ENCODE measurements at places on chromosomes 1 and 21.

- DNase-seq, result no peak
Observed at GRCh38 chr1:228866468-228866867, 131.2 kb downstream of the RHOU start.

- no peak for DNase-seq
Observed at GRCh38 chr1:154706851-154707250, 98.9 kb upstream of the ADAR start.

DNA sequence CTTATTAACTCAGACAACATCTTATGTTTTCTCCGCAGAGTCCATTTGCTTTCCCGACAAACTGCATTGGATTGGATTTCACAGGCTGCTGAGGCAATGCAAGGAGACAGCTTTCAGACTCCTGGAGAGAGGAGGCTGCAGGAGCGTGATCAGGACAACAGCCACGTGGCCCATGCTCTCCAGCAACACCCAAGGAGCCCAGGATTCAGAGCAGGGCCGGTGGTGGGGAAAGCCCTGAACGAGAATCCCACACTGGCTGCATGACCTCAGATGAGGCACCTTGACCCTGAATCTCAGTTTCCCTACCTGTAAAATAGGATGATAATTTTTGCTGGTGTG lies 78.3 kb upstream of the NFASC start:
- no peak for DNase-seq

- no peak for DNase-seq
Observed at GRCh38 chr1:243244432-243244841, 10.6 kb downstream of the CEP170 start.

- no peak for DNase-seq
Observed at GRCh38 chr1:10495952-10496351, 21.2 kb downstream of the PEX14 start.

DNA sequence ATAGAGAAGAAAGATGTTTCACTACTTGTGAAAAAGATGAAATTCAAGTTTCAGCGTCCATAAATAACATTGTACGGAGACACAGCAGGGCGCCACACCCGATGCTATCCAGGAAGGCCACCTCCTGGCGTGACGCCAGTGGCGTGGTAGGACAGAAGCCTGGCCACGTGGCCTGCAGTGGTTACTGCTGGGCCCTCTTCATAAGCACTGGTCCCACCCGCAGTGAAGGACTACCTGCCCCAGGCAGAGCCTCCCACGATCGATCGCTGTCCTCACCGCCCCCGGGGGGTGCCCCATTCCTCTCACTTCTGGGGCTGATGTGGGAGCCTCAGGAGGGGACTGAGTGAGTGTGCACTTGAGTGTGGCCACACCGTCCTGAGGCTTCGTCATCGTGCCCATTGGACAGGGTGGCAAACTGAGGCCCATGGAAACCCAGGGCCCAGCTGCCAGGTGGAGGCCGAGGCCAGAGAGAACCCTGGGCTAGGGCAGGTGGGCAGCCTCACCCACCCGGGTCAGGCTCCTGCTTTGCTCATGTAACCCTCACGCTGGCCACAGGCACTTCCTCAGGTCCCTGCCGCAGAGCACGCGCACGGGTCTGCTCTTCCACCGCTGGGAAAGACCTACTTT lies 11.7 kb upstream of the HES5 start:
- no peak for DNase-seq

DNA sequence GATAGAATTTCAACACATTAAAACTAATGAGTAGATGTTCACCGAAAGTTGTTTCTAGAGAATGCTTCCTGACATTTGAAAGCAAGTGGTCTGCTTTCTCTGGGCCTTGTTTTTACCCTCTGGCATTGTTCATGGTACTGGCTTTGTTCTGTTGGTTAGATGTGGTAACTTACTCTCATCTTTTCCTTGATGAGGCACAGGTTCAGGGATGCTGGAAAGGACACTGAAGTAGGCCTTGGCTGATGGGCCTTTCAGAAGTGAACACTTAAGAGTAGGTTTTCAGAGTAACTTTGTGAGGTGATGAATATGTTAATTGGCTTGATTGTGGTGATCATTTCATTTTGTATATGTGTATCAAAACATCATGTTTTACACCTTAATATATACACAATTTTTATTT lies 55.8 kb downstream of the DYRK1A start:
- DNase-seq, result no peak

GRCh38 chr1:115529216-115529897 lies 112.4 kb upstream of the VANGL1 start:
- DNase-seq, result no peak

GRCh38 chr1:237927198-237927597 lies 36.5 kb upstream of the ZP4 start:
- DNase-seq, result no peak

DNA sequence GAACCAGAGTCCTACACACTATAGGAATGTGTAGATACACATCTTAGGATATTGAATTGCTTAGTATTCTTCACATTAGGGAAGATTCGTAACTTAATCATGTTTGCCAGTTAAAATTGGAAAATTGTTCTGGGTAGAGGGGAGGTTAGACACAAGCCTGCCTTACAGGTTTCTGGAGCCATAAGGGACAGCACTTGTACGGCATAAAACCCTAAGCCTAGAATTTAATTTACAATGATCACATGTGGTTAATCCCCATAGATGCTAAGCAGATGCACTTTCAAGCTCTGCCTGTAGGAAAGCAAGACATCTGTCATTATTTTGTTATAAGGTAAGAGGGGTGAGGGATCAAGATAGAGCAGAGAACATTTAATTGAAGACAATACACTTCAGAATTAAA lies 820.7 kb downstream of the NCAM2 start:
- DNase-seq, result no peak

GRCh38 chr21:37983336-37984095 lies 67.3 kb upstream of the KCNJ6 start:
- no peak for DNase-seq

DNA sequence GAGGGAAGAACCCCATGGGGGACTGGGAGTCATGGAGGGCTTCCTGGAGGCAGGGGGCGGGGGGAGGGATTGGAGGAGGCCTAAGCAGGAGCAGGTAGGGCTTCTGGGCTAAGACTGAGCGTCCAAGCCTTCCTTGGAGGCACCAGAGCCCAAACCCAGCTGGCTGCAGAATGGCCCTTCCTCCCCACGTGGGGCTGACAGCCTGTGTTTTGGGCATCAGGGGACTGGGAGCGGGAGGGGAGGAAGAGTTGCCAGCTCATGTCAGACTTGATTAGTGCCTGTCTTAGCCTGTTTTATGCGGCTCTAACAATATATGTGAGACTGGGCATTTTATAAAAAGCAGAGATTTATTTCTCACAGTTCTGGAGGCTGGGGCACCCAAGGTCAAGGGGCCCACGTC lies 38.9 kb downstream of the AJAP1 start:
- no peak for DNase-seq

- no peak for DNase-seq
Observed at GRCh38 chr1:225885336-225885735, 3.2 kb upstream of the TMEM63A start.

GRCh38 chr1:202101184-202101583 lies 21.5 kb upstream of the GPR37L1 start:
- no peak for DNase-seq

DNA sequence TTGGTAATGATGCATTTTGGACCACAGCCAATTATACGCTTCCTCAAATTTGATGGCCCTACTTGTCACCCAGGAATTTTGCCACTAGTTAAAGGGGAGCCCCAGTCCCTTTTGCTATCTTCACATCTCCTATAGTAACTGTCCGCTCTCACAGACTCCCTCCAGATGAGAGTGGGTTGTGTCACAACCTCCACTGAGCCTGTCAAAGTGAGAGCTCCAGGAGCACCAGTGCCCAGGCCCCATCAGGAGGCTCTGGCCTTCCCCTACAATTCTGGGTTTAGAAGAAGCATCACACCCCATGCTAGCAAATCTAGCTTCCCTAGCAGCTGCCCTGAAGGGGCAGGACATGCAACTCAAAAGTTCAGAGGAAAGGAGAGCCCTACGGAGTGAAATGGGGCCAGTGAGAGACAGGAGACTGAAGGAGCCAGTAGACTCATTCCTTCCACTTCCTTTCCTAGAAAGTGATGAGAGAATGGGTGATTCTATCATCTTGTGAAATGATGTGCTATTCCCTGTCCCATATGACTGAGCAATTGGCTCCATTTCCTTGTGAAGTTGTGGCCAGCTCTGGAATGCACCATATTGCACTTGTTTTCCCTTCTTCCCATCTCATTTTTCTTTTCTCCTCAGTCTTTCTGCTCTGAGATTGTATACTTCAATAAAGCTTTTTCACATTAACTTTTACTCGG lies 541.3 kb downstream of the DPYD start:
- no peak for DNase-seq

DNA sequence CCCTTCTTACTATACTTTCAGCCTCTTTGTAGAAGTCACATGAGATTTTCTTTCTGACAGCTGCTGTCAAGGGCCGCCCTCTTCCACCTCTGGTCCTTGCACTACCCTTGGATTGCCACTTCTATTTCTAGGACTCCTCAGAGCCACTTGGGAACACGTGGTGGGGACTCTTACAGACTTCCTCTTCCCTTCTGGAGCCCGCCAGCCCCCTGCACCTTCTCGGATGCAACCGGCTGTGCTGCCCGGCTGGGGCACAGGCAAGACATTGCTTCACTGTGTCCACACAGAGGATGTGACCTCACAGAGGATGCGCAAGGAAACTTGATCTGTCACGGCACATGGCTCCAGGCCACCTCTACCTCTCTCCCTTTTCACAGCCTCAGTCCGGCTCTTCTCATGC lies 2.4 kb upstream of the IKBKE start:
- no peak for DNase-seq

- DNase-seq, result no peak
Observed at GRCh38 chr1:48341221-48341620, 118.7 kb downstream of the SLC5A9 start.

DNA sequence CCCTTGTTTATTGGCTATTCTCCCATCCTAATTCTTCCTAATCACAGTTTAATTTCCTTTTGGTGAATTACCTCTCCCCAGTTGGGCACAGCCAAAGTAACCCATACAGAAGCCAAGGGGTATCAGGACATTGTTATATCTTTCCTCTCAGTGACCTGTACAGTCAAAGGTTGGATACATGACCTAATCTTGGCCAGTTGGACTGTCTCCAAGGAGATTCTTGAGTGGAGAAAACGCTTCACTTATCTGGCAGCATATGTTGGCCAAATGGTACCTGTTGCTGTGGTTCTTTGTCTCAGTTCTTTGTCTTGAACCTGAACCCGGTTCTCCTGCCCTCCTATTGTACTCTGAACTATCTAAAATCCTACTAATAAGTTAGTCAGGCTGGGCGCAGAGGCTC lies 15.3 kb upstream of the TBCE start:
- no peak for DNase-seq

DNA sequence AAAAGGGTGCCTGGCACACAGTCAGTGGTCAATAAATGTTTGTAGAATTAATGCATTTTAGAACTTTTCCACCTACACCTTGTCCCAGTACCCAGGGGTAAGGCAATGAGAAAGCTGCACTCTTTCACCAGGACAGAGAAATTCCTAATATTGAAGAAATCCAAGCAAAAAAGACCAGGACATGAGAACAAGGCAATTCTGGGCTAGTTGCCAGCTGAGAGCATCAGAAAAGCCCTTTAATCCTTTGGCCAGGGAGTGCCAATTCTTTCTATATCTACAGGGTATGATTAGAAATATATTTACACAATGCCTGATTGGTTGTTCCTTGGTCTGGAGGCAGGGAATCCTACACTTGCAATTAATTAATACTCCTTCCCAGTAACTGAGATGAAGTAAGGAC lies 492.4 kb upstream of the NFIA start:
- DNase-seq, result no peak

GRCh38 chr1:110896090-110896489 lies 23.1 kb downstream of the CD53 start:
- DNase-seq, result no peak

DNA sequence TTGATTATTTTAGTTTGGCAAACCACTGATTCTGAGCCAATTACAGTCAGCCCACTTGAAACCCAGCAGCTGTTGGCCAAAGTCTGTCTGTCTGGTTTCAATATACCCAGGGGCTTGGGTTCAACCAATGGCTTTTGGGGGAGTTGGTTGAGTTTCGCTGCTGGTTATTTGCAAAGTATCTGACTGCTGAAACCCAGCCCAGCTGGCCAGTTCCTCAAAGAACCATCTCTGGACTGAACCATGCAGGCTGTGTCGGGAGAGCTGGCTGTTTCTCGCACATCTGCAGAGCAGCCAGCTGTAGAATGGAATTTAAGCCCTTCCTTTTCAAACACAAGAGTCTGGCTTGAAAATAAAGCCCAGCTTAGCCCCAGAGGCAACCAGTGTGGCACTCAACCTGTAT lies 66.0 kb upstream of the PAX7 start:
- DNase-seq, result no peak

GRCh38 chr1:157490467-157491165 lies 61.7 kb downstream of the FCRL5 start:
- DNase-seq, result no peak

DNA sequence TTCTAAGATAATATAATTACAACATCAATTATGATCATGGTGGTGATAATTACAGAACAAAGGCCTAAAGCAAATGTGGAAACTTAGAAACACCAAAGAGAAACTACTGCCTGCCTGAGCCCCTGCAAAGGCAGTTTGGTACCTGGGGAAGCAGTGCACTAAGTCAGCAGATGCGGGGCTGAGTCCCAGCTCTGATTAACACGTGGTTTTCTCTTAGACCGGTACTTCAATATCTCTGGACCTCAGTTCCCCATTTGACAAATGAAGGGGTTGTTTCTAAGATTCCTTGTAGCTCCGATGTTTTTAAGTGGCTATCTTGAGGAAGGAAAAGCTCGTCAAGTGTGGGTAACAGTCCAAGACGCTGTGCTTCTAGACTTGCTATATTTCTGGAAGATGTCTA lies 16.7 kb upstream of the PLEKHA6 start:
- no peak for DNase-seq

DNA sequence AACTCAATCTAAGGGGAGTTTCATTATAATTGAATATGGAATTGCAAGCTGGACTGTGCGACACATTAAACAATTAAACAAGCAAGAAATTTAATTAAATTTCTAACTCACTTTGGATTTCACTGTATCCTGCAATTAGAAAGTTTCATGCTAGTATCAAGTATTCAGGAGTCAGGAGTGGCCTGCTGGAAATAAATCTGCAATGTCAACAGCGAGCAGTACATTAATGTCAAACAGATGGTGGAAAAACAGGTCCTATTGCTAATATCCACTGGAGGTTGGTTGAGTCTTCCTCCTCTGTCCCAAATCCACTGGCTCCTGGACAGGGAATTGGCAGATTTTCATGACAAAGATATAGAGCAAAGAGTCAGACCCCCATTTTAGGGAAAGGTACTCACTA lies 237.1 kb downstream of the VAV3 start:
- no peak for DNase-seq
